ENCODE measurements at places on chromosomes 5 and 9.

- DNase-seq = no peak
These were observed 47.1 kb downstream of the SLC38A9 start for GRCh38 chr5:55665065-55665464.

DNA sequence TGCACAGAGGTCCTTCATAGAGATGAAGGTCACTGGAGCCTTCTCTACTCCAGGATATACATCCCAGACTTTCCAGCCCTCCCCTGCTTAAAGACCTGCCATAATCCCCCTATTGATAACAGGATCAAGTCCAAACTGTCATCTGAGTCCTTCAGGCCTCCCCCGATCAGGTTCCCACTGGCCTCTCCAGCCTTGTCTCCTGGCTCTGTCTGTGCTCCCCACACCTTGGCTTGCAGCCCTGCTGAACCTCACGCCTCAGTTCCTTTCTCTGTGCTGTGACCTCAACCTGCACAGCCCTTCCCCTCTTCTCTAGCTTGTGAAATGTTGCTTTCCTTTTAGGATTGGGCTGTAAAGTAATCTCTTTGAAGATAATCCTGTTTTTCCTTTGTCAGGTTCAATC is 2.5 kb upstream of the HRH2 start:
- DNase-seq = no peak

DNA sequence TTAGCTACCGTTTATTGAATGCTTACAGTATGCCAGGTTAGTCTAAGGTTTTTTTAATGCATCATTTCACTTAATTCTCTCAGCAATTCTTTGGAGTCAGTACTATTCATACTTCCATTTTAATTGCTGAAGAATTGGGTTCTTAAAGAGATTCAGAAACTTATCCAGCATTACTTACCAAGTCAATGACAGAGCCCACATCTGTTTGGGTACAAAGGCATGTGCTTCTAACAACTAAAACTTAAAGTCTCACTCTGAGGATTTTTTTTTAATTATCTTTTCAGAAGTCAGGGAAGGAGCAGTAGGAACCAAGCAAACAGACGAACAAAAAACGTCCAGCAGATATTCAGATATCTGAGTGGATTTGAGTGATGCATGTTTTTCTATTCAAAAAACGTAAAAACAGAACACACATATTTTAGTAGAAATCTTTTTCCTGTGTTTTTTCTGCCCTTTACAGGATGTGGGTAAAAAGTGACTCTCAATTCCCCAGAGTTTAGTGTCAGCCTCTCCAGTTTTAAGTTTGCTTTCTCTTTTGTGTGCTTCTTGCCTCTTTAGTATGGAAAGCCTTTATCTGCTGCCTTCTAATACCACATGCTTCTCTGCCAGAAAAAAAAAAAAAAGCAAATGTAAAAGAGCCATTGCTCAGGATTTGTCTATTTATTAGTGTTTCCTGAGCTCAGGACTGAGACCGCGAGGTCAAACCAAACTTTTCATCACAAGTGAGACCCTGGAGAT is 118.0 kb downstream of the PRKACG start:
- no peak for DNase-seq

DNA sequence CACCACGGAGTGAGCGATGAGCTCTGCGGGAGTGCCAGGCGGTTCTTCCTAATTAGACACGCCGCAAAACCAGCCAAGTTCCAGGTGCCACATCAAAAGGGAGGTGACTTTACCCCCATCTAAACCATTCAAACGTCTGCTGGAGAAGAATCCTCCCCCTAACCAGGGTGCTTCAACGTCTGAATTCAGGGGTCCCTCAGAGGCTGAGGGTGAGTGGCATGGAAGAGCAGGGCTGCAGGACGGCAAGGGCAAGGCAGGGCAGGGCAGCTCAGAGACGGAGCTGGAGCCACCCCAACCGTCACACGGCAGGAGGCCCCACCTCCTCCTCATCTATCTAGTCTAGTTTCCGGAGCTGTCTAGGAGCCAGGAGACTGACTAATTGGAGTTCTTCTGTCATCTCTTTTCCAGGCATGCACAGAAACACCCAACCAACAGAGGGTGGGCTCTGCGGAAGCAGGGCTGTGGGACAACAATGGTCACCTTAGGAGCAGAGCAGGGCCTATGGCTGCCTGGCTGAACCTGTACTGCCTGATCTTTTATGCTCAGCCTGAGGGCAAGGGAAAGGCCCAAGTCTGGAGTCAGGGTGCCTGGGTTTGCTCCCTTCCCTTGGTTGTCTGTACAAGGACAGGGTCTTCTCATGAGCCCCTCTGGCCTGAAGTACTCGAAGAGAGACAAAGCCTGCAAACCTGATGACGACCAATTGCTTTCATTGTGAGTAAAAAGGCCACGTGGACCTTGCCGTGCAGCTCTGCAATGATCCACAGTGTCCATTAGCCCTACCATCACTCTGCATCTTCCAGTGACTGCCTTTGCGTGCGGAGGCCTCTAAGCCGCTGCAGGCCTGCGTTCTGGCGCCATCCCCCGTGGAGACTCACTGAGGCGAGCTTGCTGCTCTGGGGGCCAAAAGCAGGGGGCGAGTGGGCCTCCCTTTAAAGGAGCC is 81.0 kb upstream of the SLC25A51 start:
- no peak for DNase-seq

DNA sequence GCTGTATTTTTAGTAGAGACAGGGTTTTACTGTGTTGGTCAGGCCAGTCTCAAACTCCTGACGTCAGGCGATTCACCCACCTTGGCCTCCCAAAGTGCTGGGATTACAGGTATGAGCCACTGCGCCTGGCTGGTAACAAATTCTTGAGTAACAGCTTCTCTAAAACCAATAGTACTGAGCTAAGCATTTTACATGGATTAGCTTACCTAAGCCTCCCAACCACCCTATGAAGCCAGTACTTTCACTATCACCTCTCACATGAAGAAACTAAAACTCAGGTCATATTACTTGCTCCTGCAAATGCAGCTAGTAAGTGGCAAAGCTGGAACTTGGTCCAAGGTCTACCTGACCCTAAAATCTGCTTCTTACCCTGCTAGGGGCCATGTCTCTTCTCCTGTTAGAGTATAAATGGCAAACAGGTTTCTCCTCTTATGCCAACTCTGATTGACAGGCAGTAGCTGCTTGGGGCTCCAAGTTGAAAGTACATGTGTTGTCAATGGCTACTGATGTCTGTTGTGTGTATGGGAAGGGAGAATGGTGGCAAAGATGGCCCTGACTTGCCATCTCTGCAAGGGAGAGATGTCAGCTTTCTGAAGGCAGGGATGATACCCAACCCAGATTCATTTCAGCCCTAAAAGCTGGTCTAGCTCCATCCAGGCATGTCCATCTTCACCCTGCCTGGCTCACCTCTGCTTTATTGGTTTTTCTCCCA is 4.0 kb downstream of the PHF19 start:
- DNase-seq = no peak

- no peak for DNase-seq
These were observed 72.3 kb downstream of the C9orf153 start for GRCh38 chr9:86187121-86187520.

DNA sequence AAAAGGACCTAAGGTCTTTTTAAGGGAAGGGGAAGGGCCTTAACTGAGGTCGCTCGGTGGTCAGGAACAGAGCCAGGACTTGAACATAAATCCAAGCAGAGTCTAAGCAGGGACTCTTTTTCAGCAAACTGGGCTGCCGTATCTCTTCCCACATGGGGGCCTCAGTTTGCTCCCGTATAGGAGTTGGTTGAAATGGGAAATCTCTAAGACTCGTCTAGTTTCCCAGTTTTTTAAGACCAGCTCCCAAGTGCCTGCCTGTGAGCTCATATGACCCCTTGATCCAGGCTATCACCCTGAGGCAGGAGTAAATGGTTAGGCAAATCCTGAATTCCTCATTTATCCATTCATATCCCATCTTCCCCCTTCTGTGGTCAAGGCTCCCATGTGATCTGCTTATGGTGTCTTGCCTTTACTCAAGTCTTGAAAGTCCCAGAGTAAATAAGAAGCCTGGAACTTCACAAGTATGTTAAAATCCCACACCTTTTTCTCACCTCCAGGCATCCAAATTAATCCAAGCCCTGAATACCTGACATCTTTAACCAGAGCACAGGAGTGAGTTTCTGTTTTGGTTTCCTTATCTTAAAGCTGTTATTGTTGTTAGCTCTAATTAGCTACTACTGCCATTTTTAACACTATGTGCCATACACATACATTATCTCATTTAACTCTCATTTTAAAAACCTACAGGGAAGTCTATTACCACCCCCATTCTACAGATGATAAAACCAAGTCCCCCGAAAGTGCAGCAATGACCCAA is 3.0 kb downstream of the ARSI start:
- DNase-seq = no peak

DNA sequence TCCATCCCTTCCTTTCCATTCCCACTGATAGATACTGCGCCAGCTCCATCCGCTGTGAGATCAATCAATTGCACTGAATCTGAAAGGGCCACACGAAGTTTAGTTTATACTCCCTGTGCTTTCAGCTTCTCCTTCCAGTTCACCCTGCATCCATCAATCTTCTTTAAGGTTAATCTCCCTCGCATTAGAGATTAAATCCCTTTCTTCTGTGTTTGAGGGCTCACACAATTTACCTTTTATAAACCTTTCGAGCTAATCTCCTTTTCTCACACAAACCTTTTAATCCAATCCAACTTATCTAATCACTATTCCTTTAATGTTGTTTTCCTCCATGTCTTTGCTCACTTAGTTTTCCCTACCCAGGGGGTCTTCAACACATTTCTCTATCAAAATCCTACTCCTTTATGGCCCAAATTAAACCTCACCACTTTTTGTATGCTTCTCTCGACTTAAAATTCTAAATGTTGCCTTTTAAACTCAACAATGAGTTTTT is 64.6 kb upstream of the HAPLN1 start:
- no peak for DNase-seq

GRCh38 chr9:137757139-137757538 is 120.4 kb upstream of the CACNA1B start:
- no peak for DNase-seq

DNA sequence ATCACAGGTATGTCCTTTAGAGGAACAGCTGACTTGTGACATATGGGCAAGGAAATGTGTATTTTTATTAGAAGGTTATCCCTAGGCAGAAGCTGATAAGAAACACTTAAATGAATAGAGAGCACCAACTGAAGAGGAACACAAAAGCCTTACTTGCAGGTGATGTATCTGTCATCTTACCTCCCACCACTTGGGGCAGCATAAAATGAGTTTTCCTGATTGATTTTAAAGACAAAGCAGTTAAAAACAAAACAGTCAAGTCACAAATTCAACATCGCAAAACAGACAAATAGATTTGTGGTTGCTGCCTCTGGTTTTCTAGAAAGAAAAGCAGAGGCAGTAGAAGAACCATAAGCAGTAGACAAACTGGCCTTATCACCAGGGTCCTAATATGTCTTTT is 302.4 kb upstream of the ZNF462 start:
- DNase-seq = no peak

DNA sequence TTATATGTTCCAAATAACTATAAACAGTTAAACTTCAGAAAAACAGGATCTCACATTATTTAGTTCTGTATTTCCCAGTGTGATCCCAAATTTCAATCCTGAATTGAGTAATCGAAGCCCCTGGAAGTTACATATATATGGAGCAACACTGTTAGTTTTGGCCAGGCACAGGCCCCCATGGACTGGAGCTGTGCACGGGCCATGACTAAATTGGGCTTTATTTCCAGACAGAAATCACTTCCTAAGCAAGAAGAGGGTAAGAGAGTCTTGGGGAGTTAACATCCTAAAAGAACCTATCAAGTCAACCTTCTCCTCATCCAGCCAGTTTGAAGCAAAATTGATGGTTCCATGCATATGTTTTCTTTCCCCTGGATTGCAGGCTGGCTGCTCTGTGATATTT is 393.0 kb downstream of the TMEM167A start:
- DNase-seq = no peak

DNA sequence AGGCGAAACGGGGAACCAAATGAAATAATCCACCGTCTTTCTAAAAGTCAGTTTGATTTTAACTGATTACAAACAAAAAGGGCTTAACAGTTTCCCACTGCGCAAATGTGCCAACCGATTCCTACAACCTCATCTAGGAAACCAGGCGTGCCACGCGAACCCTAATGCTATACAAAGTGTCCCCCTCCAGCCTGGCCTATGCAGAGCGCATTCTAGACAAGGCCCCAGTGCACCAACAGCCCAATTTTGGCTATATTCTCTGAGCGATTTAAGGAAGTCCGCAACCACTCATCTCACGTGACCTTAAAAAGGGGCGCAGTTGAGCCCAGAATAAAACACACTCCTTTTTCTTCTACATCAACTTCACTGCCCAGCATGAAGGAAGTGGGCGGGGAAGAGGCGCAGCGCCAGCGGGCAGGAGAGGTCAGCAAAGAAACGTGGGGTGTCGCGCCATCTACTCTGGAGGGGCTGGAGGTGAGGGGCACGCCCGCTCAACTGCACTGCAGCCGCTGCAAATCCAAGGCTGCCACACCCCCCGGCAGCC is 779 bp downstream of the FAM13B start:
- DNase-seq = no peak
